ENCODE measurements at places on chromosomes 6 and 20.

- DNase-seq: no peak
These were observed 52.7 kb upstream of the ELMO2 start for GRCh38 chr20:46458866-46459750.

DNA sequence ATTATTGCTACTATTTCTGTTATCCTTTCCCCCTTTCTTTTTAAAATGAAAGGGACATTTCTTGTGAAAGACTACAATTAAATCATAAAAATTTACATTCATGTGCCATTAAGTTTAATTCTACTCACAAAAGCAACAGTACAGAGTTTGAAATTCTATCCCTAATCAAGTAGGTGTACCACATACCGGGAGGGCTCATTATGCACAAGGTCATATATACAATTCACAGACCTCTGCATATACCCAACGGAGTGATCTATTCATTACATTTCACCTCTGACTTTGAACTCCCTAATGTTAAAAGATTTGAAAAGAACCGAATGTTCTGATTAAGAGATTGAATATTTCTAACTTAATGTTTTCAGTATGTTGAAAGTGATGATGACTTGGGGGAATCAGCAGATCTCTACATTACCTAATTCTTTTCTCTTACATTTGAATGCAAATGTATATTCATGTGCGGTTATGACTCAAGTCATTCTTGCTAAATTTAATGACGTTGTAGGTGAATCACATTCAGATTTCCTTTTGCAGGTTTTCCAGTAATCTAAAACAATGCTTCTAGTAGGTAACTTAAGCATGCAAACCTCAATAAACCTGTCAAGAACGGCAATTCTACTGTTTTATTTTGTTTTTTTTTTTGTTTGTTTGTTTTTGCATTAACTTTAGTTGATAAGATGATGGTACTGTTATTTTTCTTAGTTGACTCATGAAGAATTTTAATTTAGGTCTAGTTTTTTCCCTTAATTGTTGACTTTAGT lies 7.3 kb downstream of the EYA4 start:
- DNase-seq: no peak

- no peak for DNase-seq
These were observed 22.4 kb downstream of the EDN3 start for GRCh38 chr20:59322585-59323454.

DNA sequence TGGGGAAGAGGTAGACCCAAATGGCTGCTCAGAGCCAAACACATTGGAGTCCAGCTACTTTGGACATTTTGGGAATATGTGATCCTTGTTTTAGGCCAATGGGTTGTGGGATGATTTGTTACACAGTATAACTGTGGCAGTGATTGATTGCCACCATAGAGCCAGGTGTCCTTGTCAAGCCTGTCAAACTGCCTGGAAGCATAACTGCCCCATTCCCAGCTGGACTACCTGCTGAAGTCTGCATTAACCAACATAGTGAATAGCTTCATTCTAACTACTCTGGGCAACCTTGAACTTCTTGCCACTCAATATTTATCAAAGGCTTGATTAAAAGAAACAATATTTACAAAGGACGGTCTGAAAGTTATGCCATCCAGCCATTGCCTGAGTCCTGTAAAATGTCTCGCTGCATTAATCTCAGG lies 164.7 kb downstream of the LINC00237 start:
- no peak for DNase-seq

GRCh38 chr6:108946695-108947094 lies 98.5 kb downstream of the ARMC2 start:
- no peak for DNase-seq

All from stimulated activated CD8-positive, alpha-beta memory T cell treated with anti-CD3 and anti-CD28 coated beads, Interleukin-4, amount 100 ng/mL, for 24 hours (primary cell).